T-helper 9 cell (primary cell): ENCODE measurements at places on chromosomes 7 and 10.

GRCh38 chr10:94355841-94356240, 6.9 kb downstream of the NOC3L start:
- DNase-seq, result no peak

GRCh38 chr10:50585921-50586739, 37.6 kb downstream of the SGMS1 start:
- DNase-seq, result no peak

- DNase-seq, result no peak
Measured at GRCh38 chr10:132489053-132489703, 48.4 kb upstream of the INPP5A start.

DNA sequence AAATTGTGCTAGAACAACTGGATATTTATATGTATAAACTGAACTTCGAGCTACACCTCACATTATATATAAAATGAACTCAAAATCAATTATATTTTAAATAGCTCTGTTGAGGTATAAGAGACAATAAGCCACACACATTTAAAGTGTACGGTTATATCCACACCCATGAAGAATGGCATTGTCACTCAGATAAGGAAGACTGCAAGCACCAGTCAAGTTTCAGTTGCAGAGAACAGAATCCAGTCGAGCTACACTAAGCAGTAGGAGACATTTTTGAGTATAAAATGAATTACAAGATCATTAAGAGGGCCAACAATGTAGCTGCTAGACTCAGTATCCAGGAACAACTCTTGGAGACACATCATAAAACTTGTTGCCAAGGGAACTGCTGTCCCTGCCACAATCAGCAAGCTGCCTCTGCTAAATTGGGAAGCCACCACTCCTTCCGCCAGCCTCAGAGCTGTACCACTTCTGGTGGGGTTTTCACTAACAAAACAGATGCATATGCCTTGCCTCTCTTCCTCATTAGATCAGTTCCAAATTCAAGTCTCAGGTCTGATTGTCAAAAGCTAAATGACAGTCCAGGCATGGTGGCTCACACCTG, 19.6 kb upstream of the GPNMB start:
- DNase-seq, result no peak

GRCh38 chr10:10530313-10530712, 487.4 kb upstream of the CELF2 start:
- DNase-seq, result no peak

DNA sequence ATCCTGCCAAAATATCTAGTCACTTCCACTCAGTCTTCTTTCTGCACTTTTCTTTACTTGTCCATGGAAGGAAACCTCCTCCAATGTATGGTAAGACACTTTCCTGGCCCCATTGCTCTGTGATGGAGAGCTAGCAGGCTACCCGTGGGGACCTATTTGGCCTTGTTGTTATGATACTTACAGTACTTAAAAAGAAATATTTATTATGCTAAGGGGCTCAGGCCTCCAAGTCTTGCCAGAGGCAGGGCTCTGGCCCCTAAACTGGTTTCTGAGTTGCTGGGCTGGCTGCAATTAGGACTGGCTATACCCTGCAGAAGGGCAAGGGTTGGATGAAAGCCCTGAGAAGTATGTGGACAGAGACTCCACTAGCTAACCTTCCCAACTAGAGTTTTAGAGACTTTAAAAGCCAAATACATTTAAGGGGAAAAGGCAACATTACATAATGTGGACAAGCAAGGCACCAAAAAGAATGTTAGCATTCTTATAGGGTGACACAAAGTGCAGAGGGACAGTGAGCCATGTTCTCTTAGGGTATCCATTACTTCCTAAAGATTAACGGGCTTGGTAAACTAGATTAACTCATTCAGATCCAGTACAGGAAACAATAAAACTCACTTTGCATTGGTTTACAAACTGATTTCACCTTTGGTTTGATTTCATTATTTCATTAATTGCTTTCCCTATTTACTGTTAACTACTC, 84.9 kb upstream of the INHBA start:
- DNase-seq, result no peak

GRCh38 chr10:113486531-113486930, 66.3 kb upstream of the HABP2 start:
- no peak for DNase-seq

DNA sequence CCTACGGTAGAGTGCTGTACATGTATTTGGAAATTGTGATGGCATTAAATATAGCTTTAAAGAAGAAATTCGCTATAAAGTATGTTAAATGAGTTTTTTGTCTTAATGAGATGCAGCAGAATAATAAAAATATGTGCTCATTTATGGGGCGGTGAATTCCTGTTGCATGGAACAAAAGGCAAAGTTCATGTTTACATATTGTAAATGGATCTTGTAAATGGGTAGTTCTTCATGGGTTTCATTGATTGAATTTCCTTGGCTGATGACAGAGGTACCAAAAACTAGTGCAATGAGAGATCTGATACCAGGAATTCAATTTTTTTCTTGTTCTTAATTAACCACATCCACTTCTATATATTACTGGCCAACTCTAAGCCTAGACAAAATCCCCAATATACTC, 284.2 kb downstream of the SUGCT start:
- no peak for DNase-seq

DNA sequence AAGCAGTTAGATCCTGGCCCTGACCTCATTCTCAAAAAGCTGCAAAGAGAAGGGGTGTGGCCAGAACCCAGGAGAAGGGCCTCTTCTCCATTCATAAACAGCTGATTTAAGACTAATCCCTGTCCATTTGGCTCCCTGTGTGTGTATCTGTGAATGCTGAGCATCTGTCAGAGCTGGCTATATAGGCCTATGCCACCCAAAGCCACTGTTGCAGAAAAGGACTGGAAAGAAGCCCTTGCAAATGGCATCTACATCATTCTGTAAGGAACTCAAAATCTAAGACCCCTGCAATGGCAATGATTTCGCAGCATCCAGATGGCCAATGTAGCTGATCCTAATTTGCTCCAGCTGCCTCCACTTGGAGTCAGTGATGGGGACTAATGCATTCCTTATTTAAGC, 384.5 kb downstream of the KCNMA1 start:
- DNase-seq, result no peak

DNA sequence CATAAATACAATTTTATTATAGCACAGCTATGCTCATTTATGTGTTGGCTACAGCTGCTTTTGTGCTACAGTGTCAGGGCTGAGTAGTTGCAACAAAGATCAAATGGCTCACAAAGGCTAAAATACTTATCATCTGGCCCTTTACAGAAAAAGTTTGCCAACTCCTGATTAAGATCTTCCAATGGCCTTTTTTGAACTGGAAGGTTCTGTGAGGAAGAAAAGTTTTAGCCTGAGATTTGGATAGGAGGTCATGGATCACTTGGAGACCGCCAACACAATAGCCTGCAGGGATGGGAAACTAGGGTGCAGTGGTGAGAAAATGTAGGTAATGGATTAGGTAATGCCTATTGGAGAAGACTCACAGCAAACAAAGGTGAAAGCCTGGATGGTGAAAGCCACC, 169.8 kb downstream of the NOC3L start:
- DNase-seq, result no peak
